ENCODE measurements at places on chromosomes 3 and 15.

DNA sequence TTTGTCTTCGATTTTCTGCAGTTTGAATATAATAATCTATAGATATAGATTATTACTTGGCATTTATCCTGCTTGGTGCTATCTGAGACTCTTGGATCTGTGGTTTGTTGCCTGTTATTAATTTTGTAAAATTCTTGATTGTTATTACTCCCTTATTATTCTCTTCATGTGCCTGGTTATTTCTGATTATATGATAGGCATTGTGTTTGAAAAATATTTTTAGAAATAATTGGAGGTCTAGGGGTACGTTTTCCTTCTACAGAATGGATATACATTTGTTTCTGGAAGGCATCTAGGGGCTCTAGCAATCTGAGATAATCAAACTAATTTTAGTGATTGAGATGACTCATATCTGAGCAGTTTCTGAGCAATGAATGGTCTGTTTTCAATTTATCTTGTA is 14.9 kb upstream of the CELF6 start:
- no peak for DNase-seq

GRCh38 chr3:72756900-72757299 is 91.3 kb downstream of the SHQ1 start:
- no peak for DNase-seq

DNA sequence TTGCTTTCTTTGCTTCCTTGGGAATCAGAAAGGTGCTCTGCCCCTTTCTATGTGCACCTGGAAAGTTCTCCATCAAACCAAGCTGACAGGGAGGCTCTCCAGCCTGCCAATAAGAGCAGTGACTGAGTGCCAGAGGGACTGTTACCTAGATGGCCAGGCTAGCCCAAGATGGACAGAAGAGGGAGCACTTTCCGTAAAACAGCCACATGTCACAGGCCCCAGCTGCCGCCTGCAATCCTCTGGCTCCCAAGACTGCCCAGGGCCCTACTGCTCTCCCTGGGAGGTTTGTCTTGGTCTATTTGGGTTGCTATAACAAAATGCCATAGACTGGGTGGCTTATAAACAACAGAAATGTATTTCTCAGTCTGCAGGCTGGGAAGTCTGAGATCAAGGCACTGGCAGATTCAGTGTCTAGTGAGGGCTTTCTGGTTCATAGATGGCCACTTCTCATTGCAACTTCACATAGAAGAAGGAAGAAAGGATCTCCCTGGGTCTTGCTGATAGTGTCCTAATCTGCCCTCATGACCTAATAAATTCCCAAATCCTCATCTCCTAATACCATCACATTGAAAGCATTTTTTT is 72.3 kb downstream of the TAMM41 start:
- DNase-seq: peak; percentile 3

DNA sequence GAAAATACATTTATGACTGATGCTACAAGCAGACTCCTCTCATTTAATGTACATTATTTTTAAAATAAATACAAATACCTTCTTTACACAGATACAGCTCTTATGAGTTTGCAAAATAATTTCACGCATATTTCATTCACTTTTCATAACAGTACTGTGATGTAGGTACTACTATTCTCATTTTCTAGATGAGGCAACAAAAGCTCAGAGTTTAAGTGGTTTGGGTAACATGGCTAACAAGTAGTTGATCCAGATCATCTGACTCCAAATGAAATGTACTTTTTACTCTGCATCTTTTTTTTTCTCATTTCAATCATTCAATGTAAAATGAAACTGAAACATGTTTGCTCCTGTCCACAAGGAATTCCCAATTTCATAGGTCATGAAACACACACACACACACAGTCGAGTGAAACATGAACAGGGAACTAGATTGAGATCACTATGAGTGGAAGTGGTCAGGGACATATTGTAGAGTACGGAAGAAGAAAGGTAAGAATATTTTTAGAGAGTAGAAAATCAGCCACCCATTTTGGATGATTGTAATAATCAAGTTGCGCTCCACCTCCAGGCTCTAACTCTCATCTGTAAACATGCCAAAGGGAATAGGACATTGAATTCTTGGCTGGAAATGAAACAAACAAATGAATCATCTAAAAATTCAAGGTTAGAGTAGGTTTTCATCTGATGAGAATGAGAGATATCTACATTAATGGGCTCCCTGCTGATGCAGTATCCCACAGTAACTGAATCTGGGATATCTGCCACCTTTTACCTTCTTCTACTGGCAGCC is 92.4 kb downstream of the CLDN1 start:
- DNase-seq: no peak

GRCh38 chr3:149608987-149609386 is 48.8 kb downstream of the WWTR1 start:
- no peak for DNase-seq

- DNase-seq: no peak
Observed at GRCh38 chr3:11400213-11400612, 128.0 kb downstream of the ATG7 start.

GRCh38 chr3:100230710-100231109 is 30.1 kb upstream of the TBC1D23 start:
- DNase-seq: no peak

DNA sequence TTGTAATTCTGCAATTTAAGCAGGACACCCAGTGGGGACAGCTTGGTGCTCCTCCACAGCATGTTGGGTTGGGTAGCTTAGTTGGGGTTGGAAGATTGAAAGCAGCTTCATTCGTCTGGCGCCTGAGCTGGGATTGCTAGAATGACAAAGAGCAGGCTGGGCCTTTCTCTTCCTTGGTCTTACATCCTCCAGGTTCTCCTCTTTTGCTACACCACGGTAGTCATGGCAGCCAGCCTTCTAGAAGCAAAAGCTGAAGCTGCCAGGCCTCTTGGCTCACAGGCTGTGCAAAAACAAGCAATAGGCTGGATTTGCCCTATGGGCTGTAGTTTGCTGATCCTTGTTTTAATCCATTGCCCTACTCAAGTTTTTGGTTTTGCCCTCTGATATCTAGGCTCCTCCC is 3.2 kb upstream of the ANXA2 start:
- no peak for DNase-seq

- no peak for DNase-seq
Observed at GRCh38 chr15:94162939-94163338, 68.4 kb upstream of the MCTP2 start.

DNA sequence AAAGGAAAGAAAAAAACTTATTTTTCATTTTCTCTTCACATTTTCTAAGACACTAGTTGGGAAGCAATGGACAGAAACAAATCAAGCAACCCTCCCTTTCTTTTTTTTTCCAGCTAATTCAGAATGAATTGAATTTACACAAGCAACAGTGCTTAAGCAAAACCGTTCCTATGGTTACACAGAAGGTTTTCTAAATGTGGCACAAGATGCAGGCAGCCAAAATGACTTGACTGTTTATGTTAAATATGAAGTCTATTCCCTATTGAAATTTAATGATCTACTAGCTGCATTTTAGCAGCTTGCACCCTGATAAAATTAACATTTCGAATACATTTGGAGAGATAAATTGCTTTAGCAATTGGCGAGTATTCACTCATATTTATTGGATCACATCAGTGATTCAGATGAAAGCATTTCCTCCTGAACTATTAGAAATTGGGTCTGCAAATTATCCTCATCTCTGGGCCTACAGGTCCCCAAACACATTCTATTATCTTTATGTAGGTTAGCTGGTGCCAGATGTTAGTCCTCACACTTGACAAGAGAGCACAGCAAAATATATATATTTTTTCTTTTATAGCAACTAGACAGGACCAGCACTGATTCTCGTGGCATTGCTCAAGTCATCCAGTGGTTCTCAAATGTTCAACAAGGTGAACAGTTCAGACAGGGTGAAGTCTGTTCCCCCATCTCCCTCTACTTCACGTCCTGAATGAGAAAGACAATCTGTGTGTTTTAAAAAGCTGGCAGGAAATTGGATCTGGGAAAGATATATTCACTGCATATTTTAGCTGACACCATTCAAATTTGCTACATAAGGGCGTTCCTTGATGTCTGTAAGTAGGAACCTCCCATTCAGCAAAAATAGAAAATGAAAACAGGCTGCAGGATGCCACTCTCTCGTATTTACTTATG is 463.6 kb upstream of the KCNMB2 start:
- DNase-seq: no peak

DNA sequence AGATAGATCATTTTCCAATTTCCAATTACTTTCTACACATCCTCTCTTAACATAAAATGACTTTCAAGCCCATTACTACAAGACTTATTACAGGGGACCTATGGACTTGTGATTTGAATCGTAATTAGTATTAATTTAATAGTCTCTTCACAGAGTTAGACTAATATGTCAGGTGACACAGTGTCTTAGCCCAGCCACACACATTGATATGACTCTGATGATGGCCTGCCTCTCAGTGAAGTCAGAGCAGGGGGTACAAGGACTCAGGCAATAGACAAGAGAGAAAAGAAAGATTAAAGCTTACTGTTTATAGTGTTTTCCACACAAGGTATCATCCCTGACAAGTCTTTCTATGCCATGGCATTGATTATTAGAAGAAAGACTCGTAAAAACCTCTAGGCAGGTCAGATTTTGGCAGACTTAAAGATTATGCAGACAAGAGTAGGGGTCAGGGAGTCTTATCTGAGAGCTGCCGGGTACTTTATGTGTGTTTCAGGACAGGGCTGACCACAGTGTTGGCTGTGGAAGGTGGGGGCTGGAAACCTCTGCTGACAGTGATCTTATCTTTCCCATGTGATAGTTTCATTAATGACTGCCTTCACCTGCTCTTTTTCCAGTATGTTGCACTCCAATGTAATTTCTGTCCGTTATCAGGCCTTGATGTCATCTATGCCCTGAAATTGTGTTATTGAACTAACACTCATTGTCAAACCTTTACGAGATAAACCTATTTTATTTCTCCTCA is 50.1 kb downstream of the B3GALNT1 start:
- no peak for DNase-seq

- no peak for DNase-seq
Observed at GRCh38 chr3:142926368-142926944, 37.0 kb downstream of the PAQR9 start.

DNA sequence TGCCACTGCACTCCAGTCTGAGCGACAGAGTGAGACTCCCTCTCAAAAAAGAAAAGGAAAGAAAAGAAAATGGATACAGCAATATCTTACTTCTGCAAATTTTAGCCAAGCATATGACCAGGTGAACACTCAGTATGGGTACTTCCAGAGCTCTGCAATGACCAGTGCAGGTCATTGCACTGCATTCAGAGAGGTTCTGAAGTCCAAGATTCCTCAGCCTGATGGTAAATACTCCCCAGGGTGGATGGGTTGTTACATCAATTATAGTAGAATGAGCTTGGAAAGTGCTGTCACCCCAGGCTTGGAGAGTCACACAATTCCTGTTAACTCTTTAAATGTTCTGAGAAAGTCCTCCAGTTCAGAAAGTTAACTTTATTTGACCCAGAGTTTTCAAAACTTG is 103.7 kb downstream of the RPLP1 start:
- DNase-seq: no peak

- no peak for DNase-seq
Observed at GRCh38 chr3:156816091-156816793, 9.9 kb upstream of the LEKR1 start.

DNA sequence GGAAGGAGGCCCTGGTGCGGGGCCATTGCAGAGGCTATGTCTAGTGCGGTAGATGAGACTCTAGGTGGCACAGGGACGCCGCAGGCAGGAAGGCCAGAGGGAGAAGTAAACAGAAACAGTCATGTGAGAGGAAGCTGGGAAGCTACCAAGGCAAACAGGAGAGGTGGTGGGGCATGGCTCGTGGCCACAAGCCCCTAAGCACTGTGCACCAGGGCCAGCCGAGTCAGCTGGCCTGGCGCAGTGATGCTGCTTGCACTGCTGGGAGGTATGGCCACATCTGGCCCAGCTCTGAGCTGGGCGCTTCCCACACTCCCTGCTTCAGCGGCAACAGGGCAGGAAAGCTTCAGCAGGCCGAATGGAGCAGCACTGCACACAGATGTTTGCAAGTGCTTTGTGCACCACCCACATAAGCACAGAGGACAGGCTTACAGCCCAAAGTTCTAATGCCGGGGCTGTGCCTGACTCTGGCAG is 76.6 kb downstream of the SRGAP3 start:
- DNase-seq: no peak

GRCh38 chr3:118204052-118204656 is 830.5 kb downstream of the IGSF11 start:
- no peak for DNase-seq

DNA sequence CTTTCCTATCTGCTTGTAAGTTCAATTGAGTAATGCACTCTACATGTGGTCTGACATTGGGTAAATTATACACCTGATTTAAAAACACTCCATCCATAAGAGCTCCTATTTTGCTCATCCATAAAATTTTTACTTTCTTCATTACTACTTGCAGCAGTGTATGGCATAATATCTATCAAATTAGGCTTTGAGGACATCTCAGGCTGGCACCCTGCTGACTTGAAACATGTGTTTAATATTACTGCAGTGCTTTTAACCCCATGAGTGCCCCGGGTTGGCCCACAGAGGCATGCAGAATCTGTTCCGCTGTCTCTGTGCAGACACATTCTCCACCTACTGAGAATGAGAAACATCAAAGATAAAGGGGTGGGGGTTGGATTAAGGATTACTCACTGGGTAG is 249.9 kb upstream of the DNAJC19 start:
- no peak for DNase-seq

- no peak for DNase-seq
Observed at GRCh38 chr15:67177752-67178151, 76.7 kb downstream of the AAGAB start.

- DNase-seq: peak; percentile 53
Observed at GRCh38 chr3:129608087-129608935, 1.8 kb upstream of the PLXND1 start.

DNA sequence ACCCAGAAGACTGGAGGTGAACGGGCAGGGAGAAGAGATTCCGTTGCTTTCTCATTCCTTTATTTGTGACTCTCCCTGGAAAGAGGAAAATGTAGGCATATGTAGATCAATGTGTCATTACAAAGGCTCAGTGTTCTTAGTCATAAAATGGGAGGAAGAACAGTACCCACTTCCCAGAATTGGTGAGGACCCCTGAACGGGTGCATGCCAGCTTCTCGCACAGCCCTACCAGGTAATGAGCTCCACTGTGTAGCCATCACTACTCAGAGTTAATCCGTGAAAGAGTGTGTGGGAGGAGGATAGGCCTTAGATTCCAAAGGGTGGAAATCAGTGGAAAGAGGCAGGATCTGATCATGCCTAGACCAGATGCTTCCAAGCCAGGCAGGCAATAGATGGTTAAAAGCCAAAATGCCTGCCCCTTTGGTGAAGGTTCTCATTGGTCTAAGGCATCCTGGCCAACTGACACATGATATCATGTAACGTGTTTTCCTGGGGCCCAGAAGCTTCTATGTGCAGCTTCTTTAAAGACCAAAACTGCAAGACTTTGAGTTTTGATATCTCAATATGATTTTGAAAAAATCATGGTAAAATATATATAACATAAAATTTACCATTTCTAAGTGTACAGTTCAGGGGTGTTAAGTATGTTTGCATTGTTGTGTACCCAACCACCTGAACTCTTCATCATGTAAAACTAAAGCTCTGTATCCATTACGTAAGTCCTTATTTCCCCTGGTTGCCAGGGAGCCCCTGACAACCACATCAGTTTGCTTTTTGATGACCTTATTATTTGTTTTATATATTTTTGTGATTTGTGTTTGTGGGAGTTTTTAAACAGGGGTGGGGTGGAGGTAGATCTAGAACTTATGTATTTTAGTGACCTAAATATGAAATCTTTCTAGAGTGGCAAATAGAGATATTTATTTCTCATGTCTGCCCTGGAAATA is 402.2 kb upstream of the CFAP20DC start:
- DNase-seq: no peak

GRCh38 chr15:85852969-85853368 is 58.2 kb upstream of the KLHL25 start:
- DNase-seq: no peak

All from fibroblast of skin of left quadriceps (primary cell).